ENCODE measurements at places on chromosomes 16 and 17.
A peak's percentile ranks its signal among the peaks of the same experiment; 100 is the strongest.

- DNase-seq = no peak
These were observed 7.2 kb downstream of the SOX9 start for GRCh38 chr17:72128039-72128438.

DNA sequence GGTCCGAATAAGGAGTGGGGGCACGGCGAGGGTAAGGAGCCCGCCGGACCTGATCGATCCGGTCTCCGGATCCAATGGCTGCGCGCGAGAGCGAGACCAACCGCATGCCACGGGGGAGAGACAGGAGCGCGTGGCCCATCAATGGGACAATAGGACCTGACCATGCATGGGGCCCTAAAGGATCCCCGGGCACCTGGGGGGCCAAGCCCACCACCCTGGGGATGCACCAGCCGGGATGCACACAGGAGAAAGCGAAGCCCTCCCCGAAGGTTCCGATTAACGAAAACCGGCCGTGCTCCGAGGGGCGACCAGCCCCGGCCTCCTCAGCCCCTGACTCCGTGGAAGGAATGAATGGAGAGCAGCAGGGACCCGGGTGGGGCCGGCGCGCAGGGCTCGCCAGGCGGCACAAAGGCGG is 525 bp downstream of the JPT1 start:
- DNase-seq = peak; percentile 81

GRCh38 chr17:65154770-65155589 is 17.8 kb downstream of the RGS9 start:
- no peak for DNase-seq

DNA sequence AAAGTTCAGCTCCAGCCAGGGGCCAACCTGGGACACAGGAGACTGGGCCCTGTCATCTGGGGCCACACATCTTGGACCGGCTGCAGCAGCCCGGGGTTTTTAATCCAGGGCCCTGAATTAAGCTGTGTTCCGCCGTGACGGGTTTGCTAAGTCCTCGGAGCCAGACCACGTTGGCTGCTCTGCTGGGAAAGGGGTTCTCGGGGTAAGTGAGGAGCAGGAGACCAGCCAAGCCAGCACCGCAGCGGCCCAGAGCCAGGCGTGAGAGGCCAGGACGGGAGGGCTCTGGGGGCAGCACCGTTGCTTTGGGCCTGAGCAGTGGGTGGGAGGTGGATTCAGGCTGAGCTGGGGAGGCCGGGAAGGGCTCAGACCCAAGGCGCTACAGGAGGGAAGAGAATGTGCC is 31.3 kb upstream of the CBX4 start:
- no peak for DNase-seq

DNA sequence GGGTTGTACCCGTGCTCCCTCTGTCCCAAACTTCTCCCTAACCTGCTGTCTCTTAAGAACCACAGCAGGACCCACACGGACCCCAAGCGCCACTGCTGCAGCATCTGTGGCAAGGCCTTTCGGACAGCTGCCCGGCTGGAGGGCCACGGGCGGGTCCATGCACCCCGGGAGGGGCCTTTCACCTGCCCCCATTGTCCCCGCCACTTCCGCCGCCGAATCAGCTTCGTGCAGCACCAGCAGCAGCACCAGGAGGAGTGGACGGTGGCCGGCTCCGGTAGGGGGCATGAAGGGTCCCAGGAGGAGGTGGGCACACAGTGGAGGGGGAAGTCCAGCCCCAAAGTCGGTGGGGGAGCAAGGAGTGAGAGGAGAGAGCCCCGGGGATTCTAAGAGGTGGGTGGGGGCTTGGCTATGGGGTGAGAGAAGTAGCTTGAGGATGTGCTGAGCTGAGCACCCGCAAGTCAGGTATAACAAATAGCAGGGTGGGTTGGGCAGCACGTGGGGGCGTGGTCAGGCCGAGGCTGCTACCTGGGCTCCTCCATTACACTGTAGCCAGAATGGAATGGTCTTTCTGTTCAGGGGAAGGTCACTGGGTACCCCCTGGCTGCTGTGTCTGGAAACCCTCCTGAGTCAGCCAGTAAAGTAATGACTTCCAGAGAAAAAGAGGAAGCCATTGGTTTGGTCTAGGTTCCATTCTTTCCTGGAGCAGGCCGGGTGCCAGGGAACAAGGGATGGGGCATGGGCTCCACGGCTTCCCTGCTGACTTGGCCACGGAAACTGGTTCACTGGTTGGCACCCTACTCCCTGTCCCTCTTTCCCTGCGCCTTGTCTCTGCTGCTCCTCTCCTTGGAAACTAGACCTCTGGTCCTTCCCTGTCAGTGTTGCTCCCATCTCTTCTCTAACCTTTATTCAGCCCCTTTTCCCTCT is 7.1 kb downstream of the PRSS53 start:
- no peak for DNase-seq

Measured in activated CD4-positive, alpha-beta T cell treated with anti-CD3 and anti-CD28 coated beads, Interleukin-2, amount 10 ng/mL, durations not matched to agents 24 days and 14 days (primary cell).